SK-MEL-5 (cell line): ENCODE measurements at places on chromosomes 16 and 17. TPM values are rescaled to one million over a fixed set of nuclear protein-coding genes. Genes with fewer than 3 reads are reported as not detected.
A peak's percentile ranks its signal among the peaks of the same experiment; 100 is the strongest.

The RASL10B gene
- 3.0 and 4.3 TPM in 2 replicates for total RNA-seq

DNA sequence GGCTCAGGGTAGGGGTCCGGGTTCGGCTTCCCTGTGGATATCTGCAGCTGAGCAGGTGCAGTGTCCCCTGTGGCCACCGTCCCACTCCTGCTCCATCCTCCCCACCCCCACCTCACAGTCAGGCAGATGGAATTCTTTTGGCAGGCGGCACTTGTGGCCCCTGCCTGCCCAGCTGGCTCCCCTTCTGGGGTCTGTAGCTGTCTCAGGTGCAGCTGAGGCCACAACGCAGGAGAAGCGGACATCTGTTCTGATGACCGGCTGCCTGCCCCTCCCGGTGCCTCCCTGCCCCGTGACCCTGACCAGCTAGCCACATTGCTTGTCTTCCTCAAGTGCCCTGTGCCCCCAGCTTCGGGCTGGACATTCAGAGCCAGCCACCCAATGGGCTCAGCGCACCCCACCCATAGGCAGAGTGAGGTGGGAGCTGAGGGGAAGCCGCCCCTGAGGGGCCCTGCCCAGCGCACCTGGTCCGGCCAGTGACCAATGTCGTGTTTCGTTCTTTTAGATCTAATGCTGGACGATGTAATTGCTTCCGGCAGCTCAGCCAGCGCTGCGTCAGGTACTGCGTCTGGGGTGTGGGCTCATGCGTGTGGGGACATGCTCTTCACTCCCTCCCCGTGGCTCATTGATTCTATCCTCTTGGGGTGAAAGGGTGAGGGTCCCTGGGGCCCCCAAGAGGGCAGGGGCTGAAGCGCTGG is 25.2 kb upstream of the ABCC3 start:
- DNase-seq: no peak

The CCL17 gene
- 1.8 and 2.1 TPM in 2 replicates for total RNA-seq

DNA sequence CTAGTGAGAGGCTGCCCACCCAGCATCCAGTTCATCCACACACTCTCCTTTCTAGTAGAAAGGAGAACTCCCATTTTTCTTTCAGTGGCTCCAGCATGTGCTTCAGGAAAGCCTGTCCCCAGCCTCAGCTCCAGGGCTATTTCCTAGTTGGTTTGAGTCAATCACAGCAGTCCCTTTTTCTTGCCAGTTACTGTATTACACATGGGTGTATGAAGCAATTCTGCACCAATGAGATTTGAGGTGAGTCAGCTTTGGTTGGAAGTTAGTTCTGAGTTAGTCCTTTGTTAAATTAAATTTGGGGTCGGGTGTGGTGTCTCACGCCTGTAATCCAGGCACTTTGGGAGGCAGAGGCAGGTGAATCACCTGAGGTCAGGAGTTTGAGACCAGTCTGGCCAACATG is 24.8 kb downstream of the RAD51D start:
- DNase-seq: peak; percentile 52

The GP1BA gene
- not detected in 2 replicates for total RNA-seq

GRCh38 chr17:2303204-2304188 is at the start of the genes SMG6 and SRR:
Gene SMG6, minus strand, starts transcription at chr17:2303785. Its CDS starts 65 bp downstream, at chr17:2303720.
Gene SRR, plus strand, starts transcription at chr17:2303950. Its CDS starts 11,611 bp downstream, at chr17:2315561.
- peak; percentile 87 for DNase-seq

The MRPL28 gene
- total RNA-seq: 78.0 and 105 TPM in 2 replicates

DNA sequence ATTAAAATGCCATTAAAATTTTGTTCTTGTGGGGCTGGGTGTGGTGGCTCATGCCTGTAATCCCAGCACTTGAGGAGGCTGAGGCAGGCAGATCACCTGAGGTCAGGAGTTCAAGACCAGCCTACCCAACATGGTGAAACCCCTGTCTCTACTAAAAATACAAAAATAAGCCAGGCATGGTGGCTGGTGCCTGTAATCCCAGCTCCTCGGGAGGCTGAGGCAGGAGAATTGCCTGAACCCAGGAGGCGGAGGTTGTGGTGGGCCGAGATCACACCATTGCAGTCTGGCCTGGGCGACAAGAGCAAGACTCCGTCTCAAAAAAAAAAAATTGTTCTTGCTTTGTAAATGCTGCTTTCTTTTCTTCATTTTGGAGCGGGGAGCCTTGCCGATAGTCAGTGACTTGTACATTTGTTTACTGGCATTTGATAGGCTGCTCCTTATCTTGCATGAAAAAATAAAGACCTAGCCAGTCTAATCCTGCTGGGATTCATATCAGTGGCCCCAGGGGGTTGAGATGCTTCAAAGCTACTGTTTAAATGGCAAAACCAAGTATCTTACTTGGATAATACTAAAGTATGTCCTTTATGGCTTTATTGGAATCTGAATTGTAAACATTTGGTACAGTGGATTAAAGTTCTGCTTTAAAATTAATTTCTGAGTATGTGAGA is 3.3 kb upstream of the CLTC start:
- no peak for DNase-seq

- peak; percentile 55 for DNase-seq
These were observed 22.9 kb downstream of the CDIP1 start for GRCh38 chr16:4515611-4516233.

GRCh38 chr17:47621293-47622179 is 28.2 kb upstream of the KPNB1 start:
- peak; percentile 48 for DNase-seq

DNA sequence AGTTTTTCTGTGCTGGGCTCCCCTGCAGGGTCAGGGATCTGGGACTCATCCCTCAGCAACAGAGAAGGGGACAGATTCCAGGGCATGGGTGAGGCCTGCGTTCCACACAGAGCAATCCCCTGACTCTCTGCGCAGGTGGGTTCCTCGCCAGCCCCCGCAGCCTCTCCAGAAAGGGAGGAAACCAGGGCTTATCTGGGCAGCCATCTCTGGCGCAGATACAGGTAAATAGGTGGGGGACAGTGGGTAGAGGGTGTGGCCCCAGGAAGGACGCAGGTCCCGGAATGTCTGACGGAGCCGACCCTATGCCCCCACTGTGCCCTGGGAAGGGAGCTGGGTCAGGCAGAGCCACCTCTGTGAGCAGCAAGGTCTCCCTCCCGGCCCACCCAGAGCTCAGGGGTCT is 23.2 kb downstream of the PIEZO1 start:
- no peak for DNase-seq

The C17orf67 gene
- total RNA-seq: 0.59 and 1.1 TPM in 2 replicates

DNA sequence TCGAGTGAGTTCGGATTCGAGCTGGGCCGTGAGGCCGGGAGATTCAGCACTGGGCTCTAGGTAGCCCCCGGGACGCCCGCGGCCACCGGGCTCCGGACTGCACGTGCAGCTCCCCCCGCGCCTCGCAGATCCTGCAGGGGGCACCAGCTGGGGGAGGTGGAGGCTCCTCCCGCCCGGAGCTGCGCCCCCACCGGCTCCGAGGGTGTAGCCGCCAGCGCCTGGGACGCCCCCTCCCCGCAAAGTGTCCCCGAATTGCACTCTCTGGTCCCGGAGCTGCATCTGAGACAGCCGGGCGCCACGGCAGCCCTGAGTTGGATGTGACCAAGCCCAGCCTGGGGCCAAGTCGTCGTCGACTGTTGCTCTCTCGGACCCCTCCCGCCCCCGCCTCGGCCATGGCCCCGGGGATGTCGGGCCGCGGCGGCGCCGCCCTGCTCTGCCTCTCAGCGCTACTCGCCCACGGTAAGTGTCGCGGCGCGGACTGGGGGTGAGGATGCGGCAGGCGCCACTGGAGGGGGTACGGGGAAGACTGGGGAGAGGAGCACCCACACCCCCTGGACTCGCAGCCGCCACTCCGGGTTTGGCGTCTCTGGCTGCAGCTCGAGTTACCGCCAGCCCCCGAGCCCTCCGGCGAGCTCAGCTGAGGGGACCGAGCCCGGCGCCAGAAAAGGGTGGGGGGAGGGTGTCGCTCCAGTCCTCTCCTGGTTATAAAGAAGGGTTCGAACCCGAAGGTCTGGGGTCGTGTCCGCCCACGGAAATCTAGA is 1.5 kb downstream of the TMEM132E start:
- no peak for DNase-seq

DNA sequence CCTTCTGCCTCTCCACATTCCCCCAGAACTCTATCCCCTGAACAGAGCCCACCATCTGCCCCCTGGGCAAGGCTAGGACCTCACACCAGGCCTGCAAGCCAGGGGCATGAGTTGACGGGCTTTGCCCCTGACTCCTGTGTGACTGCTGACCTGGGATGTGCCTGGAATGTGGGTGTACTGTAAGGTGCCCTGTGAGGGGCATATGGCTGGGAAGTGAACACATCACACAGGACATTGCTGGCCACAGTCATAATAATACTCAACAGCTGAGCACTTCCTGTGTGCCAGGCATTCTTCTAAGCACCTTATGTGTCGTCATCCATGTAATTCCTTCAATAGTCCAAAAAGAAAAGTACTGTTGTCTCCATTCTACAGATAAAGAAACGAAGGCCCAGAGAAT is 13.3 kb downstream of the CES4A start:
- DNase-seq: no peak

GRCh38 chr16:90020838-90021382 is 1.7 kb upstream of the DBNDD1 start:
- peak; percentile 96 for DNase-seq

- DNase-seq: no peak
These were observed 134.7 kb downstream of the USP31 start for GRCh38 chr16:23014592-23014991.

- no peak for DNase-seq
These were observed 17.3 kb downstream of the MPHOSPH6 start for GRCh38 chr16:82152641-82153112.

The NOG gene
- not detected in 2 replicates for total RNA-seq

The GCGR gene
- total RNA-seq: not detected in 2 replicates

- no peak for DNase-seq
These were observed 36.4 kb downstream of the MAP2K6 start for GRCh38 chr17:69450918-69451317.

The PTX4 gene
- not detected in 2 replicates for total RNA-seq

DNA sequence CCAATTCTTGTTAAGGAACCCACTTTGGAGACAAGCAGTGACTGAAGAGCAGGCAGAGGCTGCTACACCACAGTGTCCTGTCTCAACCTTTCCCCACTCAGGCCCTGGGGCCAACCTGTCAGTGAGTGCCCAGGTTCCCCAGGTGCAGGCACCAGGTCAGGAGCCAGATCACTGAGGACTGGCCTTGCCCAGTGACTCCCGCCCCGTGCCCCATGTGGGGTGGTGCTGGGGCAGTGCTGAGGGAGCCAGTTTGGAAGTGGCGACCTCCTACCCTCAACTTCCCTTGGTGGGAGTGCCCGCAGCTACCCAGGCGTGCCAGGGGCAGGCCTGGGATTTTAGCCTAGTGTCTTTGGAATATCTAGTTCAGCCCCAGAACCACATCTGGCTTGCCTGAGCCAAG is 29.3 kb downstream of the SREBF1 start:
- no peak for DNase-seq

The CD300A gene
- total RNA-seq: not detected in 2 replicates

DNA sequence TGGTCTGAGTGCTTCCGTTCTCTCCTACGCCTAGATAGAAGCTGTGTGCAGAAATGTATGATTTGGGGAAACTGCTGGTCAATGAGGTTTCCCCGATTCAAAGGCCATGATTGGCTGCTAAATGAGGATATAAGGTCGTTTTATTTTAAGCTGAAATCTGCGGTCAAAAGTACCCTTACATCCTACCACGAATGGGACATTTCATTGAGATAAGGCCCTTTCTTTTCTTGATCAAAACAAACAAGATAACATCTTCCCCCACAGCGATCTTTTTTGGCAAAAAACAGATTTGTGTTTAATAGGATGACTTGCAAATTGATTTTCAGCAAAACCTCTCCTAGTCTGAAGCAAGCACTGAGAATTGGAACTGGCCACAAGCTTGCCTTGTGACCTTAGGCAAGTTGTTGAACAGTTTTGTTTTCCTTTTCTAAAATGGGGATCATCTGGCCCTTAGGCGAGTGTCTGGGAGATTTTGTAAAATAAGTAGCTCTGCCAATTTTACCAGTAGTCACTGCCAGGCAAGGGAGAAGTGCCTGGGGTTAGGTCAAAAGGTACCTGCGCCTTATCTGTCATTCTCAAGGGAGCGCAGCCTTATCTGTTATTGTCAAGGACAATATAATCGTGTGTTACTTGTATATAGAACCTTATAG is 635 bp downstream of the SCPEP1 start:
- peak; percentile 25 for DNase-seq

- DNase-seq: no peak
These were observed 45.7 kb upstream of the SIAH1 start for GRCh38 chr16:48430890-48431289.

The PLA2G10 gene
- total RNA-seq: not detected in 2 replicates

The CPHXL2 gene
- total RNA-seq: not detected in 2 replicates

DNA sequence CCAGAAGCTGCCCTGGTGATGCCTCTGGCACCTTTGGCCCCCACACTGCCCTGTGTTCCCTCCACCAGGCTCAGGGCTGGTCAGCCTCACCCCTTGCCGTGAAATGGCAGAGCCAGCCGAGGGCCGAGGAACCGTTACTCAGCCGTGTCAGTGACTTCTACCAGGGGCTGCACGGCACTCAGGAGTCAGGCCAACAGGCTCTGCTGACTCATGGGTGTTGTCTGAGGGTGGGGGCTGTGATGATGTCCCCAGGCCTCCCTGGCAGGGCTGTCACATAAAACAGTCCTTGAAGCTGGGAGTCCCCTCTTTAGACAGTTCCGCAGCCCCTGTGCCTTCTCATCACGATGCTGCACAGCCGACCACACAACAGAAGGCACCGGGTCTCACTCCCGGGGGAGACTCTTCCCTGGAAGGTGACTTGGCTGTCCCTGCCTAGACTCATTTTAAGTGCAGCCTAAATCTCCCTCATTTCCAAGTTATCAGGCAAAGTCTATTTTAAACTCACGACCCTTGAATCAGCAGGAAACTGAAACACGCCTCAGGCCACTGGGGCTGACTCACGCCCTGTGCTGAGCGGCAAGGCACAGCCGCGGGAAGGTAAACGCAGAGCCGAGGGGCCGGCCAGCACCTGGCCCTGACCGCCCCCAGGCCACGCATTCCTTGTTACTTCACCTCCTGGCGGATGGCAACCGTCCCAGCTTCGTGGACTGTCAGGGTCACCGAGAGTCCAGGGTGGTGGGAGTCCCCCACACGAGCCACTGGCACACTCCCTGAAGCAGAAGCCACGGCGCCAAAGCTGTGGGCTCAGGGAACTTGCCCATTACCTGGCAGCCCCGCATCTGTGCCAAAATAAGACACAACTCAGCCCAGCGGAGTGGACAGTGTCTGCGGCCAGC is 102.6 kb downstream of the ZNF778 start:
- peak; percentile 18 for DNase-seq

The MT1F gene
- total RNA-seq: 0.24 TPM in 1 of 2 replicates, not detected in the other

DNA sequence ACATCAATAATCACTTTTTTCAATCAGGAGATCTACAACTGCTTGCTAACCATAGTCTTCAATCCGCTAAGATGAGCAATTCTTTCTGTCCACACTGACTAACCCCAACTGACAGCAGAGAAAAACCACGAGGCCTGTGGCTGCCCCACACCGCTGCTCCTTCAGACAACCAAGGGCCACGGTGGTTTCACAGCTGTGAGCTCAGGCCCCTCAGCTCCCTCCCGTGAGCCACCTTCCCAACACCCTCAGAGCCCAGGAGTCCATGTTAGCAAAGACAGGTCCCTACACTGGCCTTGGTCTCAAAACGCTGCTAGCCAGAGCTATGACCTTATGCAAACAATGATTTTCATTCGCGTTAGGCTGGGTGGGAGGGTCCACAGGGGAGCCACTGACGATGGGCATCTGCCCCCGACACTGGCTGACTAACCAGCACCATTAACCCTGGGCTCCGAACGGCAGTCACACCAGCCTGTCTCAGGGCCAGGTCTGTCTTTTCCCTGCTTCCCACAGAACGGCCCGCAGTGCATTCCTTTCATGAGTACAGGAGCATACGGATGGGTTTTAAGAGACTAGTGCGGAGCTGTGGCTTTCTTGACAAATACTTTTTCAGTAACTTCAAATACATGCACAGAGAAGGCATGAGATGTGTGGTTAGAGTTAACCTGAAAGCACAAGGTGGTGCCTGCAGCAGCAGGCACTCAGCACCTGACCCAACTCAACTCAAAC is 67.3 kb downstream of the ANKRD11 start:
- DNase-seq: no peak
